ENCODE measurements at places on chromosomes 2 and 18. TPM values are rescaled to one million over a fixed set of nuclear protein-coding genes. Genes with fewer than 3 reads are reported as not detected.

The COL6A3 gene
- 2,116 TPM for total RNA-seq

The LIMS4 gene
- 0.76 TPM for total RNA-seq

The SULT1C4 gene
- total RNA-seq: 0.26 TPM

The EPB41L3 gene
- total RNA-seq: 39.6 TPM

The PDE1A gene
- 89.0 TPM for total RNA-seq

The LPIN2 gene
- total RNA-seq: 55.8 TPM

The GCKR gene
- total RNA-seq: 0.78 TPM

The HS1BP3 gene
- 31.6 TPM for total RNA-seq

The PLCL1 gene
- total RNA-seq: 0.39 TPM

The SKOR2 gene
- not detected for total RNA-seq

The SLC9A4 gene
- not detected for total RNA-seq

The NCOA1 gene
- total RNA-seq: 29.2 TPM

The C2orf66 gene
- total RNA-seq: 0.13 TPM
